Stimulated activated CD4-positive, alpha-beta T cell treated with anti-CD3 and anti-CD28 coated beads, Interleukin-4, amount 100 ng/mL, for 4 hours (primary cell): ENCODE measurements at places on chromosomes 6 and 20.

DNA sequence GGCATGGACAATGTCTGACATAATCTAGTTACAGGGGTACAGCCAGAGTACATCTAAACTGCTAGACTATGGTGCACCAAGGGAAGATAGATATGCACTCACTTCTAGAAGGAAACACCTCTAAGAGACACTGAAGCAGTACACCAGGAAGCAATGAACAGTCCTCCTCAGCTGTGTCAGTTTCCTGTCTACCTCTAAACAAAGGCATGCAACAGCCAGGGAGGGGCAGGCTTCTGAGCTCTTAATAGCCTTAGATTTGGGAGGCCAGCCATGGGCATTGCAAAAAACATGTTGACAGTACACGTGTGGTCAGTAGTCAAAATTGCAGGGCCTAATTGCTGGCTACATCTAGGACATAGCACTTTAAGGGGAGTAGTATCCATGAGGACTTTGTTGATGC, 21.4 kb downstream of the CRYBG1 start:
- DNase-seq, result no peak

- DNase-seq, result no peak
These were observed 11.4 kb upstream of the MDFI start for GRCh38 chr6:41626917-41627316.

GRCh38 chr6:134177236-134177635, 124.8 kb upstream of the SLC2A12 start:
- DNase-seq, result no peak

DNA sequence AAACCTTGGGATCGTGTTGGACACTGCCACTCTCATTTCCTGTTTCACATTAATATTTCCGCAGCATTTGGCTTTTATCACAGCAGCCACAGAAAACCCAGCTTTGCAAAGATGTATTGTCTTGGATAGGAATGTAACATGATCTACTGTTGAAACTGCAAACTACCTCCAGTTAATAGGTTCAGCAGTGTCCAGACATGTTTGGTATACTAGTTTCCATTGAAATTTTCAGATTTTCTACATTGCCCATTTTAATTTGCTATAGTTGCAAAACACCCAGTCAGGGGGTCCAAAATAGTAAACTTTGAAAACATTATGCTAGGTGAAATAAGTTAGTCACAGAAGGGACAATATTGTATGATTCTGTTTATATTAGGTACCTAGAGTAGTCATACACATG, 3.3 kb downstream of the ANKRD6 start:
- no peak for DNase-seq

DNA sequence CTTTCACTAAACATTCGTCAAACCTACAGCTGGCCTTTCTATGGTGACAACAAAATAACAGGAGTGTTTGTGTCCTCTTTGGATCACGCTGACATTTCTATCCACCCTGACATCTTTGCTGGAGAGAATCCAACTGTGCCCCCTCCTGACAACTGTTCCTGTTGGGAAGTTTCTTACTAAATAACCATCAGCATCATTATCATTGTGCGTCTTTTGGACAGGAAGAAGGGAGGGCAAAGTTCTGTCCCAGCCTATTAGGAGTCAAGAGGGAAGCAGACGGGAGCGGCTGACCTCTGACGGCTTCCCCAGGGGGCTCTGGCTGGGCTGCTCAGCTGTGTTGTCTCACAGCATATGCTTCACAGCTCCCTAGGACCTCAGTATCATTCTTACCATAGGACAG, 195.9 kb upstream of the SULF2 start:
- DNase-seq, result no peak

- DNase-seq, result no peak
These were observed 26.8 kb downstream of the ZBTB9 start for GRCh38 chr6:33481192-33481591.

DNA sequence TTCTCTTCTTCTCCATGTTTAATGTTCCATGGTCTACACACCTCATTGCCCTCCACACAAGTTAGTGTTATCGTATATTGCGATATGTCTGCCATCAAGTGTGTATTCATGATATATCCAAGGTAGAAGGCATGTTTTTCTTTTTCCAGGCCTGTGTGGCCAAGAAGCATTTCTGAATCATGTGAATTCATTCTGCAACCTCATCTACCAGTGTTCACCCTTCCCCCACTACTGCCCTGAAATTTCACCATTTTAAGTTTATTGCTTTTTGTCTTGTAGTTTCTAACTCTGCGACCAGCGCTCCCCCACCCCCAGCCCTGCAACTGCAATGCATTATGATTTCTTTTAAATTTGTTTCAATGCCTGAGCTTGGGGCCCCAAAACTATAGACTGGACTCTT, 618.0 kb upstream of the FLRT3 start:
- DNase-seq, result no peak

DNA sequence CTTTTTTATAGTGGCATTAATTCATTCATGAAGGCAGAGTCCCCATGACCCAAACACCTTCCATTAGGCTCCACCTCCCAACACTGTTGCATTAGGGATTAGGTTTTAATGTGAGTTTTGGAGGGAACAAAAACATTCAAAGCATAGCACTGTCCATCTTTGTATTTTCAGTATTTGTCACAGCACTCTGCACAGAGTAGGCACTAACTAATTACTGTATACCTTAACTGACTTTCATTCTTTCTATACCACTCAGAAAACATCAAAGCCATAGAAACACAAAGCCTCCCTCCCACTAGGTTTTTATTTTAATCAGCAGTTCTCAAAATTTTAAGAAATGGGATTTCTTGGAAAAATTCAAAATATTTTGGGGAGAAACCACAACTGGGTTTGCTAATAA, 21.8 kb upstream of the AHI1 start:
- DNase-seq, result no peak

- no peak for DNase-seq
These were observed 97.2 kb downstream of the TULP4 start for GRCh38 chr6:158409451-158409850.

DNA sequence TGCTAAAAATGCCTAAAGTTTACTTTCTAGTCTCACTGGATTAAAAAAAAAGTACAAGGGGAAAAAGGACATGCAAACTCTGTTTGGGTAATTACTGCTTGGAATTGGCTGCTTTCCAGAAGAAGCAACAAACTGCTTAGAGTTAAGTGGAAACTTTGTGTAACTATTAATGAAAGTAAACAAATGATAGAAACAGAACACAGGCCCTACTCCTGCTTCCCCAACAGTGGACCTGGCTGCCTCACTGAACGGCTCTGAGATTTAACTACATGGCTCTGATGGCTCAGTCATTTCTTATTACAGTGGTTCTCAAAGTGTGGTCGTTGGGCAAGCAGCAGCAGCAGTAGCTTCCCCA, 108.5 kb downstream of the MAN1A1 start:
- DNase-seq, result no peak

DNA sequence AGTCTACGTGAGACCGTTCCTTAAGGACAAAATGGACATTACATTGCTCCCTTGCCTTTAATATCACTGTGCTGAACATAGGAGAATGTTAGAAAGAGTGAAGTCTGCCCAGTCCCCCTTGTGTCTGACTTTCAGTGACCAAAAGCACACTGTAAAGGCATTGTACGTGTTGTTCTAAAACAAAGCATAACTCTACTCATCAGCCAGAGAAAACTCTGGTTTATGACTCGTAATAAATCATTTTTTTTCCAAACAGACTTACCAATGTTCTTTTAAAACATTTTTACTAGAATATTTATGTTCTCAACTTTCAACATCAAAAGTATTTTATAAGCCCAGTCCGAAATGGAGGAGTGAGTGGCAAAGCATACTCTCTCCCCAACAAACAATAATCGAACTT, 262.5 kb downstream of the GJA1 start:
- DNase-seq, result no peak

GRCh38 chr6:118591897-118592296, 43.8 kb downstream of the PLN start:
- DNase-seq, result no peak
